Stimulated activated CD8-positive, alpha-beta memory T cell treated with anti-CD3 and anti-CD28 coated beads, Interleukin-2, amount 100 ng/mL, for 1 hour (primary cell): ENCODE measurements at places on chromosomes 7 and 10.

GRCh38 chr7:24039991-24040624 is 243.9 kb upstream of the NPY start:
- DNase-seq: no peak

DNA sequence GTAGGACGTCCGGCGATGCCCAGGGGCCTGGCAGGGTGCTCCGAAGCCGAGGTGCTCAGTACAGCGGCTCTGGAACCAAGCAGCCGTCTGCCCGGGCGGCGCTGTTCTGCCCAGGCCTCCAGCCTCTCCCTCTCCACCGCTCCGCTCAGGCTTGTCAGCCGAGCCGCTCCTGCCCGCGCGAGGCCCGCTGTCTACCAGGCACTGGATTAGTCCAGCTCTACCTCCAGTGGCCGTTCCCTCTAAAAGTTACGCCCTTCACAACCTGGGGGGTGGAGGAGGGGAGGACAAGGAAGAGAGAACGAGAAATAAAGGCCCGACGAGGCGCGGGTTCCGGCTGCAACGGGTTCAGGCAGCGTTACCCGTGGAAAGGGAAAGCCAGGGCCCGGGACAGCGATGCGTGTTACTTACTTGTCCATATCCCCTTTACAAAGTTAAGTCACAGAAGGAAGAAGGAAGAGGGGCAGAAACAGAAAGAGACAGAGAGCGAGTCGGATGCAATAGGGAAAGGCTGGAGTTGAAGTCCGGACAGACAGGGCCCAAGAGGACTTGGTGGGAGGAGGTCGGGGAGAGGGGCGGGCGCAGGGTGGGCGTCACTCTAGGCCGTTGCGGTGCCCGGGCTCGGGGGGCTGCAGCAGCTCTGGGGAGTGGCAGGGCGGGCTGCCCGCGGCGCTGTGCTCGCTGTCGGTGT is 2.8 kb downstream of the SP8 start:
- DNase-seq: no peak

- DNase-seq: peak; percentile 76
These were observed at the start of gene MLLT10 for GRCh38 chr10:21533467-21534279. Gene MLLT10, plus strand, starts transcription at chr10:21534232. Its CDS starts 413 bp downstream, at chr10:21534645.

GRCh38 chr7:151273651-151274390 is 25.3 kb upstream of the SMARCD3 start:
- DNase-seq: no peak

GRCh38 chr10:5147255-5147980 is 37.5 kb downstream of the AKR1C8 start:
- DNase-seq: no peak

DNA sequence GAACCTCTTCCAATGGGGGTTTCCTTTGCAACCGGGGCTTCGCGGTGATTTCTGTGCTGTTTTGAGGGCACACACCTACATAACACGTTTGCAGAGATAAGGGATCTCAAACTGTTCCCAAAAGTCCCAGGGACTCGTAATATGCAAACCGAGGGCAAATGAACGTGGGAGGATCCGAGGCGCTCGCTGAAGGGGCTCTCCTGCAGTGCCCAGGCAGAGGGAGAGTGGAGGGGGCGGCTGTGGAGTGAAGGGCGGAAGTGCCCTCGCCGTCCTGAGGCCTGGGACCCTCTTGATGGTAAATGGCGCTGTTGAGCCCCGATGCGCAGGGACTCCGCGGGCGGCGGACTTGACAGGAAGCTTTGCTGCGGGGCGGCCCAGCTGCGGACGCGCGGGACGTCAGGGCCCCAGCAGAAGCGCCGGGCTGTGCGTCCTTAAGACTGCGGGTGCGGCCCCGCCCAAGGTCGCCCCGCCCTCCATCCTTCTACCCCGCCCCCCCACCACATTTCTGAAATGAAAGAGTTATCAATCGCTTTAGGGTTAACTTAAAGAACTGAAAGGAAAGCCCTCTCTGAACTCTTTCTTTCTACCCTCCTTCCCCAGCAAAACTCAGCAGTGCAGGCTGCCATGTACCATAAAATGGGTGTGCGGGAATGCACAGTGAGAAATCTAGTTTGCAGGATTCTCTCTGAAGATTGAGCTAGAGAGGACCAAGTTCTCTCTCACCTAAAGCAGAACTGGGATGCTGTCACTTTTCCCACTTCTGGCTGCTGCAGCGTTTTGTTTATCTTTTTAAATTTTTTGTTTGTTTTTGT is 151.8 kb upstream of the YAE1 start:
- DNase-seq: no peak

GRCh38 chr10:95441547-95441923 is 119.6 kb downstream of the SORBS1 start:
- DNase-seq: no peak

DNA sequence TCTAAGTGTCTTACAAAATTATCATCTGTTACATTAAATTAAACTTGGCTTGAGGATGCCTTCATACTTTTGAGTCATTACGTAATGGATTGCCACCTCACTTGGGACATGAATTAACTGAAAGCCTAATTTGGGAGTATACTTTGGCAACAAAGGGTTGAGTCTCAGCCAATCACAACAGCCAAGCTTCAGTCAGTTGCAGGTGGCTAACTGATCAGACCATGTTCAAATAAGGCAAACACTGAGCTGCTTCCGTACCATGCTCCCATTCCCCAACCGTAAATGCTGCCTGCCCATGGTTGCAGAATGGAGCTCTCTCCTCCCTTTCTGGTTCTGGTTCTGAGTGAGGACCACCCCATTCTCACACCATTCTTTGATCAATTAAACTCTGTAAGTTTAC is 92.9 kb upstream of the STK17A start:
- DNase-seq: no peak

GRCh38 chr10:86596266-86596665 is 58.1 kb upstream of the OPN4 start:
- no peak for DNase-seq

- no peak for DNase-seq
These were observed 70.2 kb downstream of the PIP4K2A start for GRCh38 chr10:22644222-22644621.

DNA sequence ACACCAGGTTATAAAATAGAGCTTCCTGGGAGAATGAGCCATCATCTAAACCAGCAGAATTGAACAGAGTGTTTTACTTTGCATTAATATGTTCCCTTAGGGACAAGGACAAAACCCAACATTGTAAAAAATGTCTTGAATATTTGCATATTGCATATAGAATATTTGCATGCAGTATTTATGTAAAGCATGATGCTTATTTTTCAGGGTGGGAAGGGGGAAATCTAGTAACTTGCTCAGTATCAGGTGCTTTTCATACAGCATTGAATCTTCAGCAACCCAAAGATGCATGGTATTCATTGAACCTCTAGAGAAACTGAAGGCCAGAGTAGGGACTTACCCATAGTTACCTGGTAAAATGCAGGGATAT is 409.2 kb upstream of the ZMIZ1 start:
- no peak for DNase-seq

GRCh38 chr10:114634609-114634979 is 23.5 kb downstream of the ABLIM1 start:
- no peak for DNase-seq

DNA sequence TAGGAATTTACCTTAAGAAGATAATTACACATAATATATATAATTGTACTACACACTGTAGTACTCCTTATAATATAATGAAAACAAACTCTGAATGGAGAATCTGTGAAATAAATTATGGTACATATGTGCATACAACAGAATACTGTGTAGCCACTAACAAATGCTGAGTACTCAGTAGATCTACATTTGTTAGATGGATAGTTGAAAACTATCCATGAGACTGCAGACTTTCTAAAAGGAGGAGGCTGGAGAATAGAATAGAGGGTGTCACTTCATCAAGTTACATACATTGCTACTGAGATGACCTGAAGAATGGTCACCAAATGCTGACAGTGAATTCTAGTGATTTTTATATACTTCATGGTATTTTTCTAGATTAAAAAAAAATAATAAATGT is 68.7 kb upstream of the OGDHL start:
- DNase-seq: no peak

- DNase-seq: no peak
These were observed 258.4 kb downstream of the PLXNA4 start for GRCh38 chr7:132317701-132318351.

GRCh38 chr10:15897287-15897686 is 37.0 kb upstream of the MINDY3 start:
- no peak for DNase-seq

- DNase-seq: no peak
These were observed 95.2 kb downstream of the WDR37 start for GRCh38 chr10:1151076-1152033.

GRCh38 chr7:1521456-1521855 is 9.0 kb upstream of the MAFK start:
- DNase-seq: no peak

DNA sequence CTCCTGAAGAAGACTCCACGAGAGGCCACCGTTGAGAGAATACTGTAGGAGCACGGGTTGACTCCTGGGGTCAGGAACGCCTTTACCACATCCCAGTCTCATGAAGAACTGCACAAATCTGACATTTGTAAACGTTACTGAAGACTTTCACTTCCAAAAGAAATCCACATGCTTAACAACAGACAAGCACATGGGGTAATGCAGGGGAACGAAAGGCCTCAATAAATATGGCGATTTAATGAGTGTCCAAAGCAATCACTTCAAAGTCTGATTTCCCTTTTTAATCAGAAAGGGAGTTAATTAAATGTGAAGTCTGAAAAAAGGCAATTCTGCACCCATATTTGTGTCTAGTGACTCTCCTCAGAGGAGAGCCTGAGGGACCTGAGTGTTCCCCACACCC is 94.3 kb upstream of the SLC26A5 start:
- DNase-seq: no peak

- no peak for DNase-seq
These were observed 96.9 kb upstream of the RHEB start for GRCh38 chr7:151616443-151617213.

- DNase-seq: no peak
These were observed 41.9 kb downstream of the SEMA3C start for GRCh38 chr7:80876894-80877414.

DNA sequence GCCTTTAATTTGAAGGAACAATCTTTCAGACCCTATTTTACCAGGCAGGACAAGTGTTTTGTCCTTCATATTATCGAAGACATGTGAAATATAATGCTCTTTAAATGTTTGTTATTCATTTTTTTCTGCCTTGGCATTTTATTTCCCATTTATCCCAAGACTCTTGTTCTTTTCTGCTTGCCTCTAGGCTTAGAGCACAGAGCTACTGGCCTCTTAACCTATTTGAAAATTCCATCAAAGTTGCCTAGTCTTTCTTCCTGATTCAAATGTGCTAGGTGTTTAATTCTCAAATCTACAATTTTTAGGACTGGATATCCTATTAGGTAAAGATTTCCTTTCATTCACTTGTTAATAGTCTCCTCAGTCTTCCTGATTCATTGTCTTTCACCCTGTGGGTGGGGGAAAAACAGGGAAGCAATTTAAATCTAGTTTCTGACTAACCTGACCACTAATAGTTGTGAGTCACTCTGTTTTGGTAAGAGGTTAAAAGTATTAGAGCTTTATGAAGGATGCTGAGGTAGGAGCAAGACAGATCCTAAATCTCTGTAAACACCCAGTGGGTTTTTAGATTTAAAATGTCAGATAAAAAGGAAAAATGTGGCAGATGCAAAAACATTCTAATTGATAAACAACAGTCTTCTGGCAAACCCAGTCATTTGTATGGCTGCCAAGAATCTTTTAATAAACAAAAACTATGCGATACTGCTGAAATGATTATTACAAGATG is 1.5 kb downstream of the LIPK start:
- DNase-seq: no peak

DNA sequence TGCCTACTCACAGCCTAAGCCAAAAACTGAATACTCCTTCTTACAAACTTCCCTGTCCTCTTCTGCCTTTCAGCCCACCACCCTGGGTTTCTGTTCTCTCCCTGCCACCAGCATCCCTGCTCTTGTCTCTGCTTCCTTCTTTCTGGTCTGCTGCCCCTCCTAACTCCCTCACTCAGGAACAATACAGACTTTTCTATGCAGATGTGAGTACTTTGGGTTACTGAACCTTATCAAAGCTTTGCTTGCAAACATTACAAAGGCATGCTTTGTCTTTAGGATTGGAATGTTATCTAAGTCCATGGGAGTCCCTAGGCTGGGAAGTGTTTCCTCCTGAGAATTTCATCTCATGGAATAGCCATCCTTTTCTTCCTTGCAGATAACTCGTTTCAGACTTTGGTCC is 28.9 kb downstream of the CNNM1 start:
- DNase-seq: no peak

- DNase-seq: no peak
These were observed 96.3 kb downstream of the CPED1 start for GRCh38 chr7:121084748-121085336.

DNA sequence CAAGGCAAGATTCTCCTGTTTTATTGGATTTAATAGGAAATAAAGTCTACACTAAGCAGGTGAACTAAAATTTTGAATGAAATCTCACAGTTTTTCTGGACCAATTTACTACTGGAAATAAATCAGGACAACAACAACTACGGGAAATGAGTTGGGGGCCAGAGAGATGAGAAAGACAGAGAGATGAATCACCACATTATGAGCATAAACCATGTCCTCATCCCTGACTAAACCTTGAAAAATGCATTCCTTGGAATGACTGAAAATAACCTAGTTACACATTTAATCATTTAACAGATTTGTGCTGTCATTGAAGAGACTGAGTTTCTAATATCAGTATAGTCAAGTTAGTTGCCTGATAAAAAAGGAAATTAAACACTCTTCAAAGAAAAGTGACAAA is 608.4 kb upstream of the KCND2 start:
- no peak for DNase-seq

- no peak for DNase-seq
These were observed 115.2 kb upstream of the TMEM168 start for GRCh38 chr7:112905413-112905812.

DNA sequence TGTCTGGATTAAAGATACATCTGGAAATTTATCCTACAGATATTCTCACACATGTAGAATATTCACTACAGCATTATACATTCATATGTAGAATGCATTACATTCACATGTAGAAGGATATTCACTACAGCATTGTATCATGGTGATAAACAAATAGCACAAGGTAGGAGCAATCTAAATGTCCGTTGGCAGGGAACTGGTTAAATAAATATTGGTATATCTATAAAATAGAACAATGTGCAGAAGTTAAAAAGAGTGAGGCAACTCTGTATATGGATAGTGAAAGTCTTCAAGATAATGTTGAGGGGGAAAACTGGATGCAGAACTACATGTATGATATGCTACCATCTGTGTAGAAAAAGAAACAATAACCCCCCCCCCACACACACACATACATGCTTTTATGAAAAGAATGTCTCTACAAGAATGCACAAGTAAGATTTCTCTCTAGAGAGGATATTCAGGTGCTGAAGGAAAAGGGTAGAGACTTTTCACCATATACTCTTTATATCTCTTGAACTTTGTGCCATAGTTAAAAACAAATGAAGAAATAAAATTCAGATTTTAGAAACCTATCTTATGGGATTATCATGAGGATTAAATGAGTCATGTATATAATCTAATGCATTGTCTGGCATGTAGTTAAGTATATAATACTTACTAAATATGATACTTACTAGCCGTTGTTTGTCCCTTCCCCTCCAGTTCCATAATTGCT is 86.0 kb upstream of the STRIP2 start:
- no peak for DNase-seq

- DNase-seq: no peak
These were observed 58.3 kb downstream of the DOCK4 start for GRCh38 chr7:112147793-112148361.
